Fibroblast of skin of abdomen (primary cell): ENCODE measurements at places on chromosomes 5 and 9.

GRCh38 chr9:14052359-14052758 is 261.6 kb downstream of the NFIB start:
- DNase-seq = no peak

DNA sequence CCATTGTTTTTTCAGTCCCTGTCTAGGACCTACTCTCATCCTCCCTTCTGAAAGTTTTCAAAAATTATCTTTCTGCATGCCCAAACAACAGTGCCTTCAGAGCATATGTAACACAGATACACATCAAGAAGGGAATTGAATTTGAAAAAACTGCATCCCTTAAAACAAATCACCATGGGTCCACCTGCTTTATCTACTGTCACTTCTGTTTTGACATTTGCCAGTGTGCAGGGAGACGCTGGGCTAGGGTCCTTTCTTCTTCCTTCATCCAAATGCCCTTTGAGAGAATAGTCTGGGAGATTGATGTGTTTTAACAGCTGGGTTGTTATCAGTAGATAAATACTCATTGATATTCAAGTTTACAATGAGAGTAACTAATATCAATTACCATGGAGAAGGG is 1630.1 kb downstream of the MAT2B start:
- DNase-seq = no peak

DNA sequence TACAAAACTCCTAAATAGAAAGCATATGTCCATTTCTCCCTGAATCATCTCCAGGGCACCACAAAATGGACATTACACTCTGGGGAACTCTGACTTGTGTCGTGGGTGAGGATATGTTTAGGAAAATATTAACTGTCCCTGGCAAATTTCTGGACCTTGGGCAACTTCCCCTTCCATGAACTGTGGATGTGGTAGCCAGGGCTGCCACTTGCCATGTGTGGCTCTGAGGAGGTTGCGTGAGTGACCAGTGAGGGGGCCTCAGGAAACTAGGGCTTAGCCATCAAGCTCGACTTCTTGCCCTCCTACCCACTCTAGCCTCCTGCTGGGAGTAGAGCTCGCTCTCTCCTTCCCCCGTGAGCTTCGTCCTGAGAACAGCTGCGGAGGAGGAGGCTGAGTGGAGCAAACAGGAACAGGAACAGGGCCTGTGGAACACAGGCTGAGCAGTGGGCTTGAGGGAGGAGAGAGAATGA is 13.8 kb upstream of the STC2 start:
- no peak for DNase-seq

DNA sequence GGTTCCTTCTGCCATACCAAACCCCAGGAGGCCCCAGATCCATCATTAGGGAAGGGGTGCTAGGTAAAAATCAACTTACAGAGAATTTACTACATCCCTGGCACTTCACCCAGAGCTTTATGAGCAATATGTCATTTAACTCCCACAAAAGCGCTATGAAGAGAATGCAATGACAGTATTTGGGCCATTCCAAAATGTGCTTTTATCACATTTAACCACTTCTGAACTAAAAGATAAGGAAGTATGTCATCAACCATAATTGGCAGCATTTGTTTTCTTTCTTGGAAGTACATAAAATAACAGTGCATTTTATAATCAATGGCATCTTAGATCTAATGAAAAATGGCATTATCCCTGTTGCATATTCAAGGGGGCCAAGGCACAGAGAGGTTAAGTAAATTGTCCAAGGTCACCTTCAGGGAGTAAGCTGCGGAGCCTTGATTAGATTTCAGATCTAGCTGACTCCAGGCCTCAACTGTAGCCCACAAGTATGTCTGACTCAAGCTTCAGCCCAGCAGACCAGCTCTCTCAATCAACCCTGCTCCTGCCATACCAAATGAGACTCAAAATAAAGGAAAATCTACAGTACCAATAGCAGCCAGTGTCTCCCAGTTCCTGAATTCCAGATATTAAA is 16.5 kb downstream of the SH3TC2 start:
- peak; percentile 31 for DNase-seq

DNA sequence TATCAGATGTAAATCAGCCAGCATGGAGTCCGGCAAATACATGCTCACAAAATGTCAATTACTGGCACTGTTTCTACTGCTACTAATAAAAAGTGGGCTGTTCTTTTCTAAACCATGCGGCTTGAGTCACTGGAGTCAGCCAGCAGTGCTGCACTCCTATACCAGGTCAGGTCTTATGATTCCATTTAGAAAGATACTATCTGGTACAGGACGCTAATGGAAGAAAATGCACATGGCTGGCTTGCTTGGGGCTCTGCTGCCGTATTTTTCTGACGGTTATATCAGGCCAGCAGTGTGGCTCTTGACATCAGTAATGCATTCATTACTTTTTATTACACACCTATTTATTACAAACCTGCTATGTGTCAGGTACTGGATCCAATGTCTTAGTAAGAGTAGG is 74.3 kb downstream of the NDFIP1 start:
- no peak for DNase-seq

DNA sequence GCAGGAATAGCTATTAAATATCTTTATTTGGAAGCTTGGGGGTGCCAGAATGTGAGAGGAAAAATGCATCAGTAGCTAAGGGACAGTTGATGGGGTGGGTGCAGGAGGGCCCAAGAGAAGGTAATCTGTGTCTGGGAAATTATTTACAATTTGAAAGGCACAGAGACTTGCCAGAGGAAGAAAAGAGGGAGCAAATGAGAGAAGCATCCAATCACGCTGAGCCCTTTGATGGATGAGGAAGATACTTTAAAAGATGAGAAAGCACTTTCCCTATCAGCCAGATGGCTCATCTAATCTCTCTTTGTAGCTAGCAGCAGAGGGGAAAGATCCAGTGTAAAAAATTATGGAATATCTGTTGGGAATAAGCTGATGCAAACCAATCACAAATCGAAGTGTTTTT is 57.0 kb upstream of the ABCA1 start:
- no peak for DNase-seq

DNA sequence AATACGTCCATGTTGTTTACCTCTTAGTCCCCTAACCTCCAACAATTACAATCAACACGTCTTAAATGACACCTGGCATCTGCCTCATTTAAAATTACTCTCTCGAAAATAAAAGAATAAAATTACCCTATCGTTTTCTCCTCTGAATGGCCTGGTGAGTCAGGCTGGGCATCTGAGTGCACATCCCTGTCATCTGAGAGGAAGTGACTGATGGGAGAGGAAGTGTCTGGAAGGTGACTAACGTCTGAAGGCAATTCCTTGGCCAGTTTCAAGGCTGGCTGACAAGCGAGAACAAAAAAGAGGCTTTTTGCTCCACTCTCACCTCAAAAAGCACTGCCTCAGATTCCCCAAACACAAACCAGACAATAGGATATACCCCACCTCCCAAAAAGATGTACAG is 57.7 kb downstream of the MAPKAP1 start:
- peak; percentile 87 for DNase-seq

GRCh38 chr5:123170816-123171215 is 81.8 kb downstream of the PRDM6 start:
- DNase-seq = no peak

GRCh38 chr5:1208743-1209488 is 7.5 kb downstream of the SLC6A19 start:
- no peak for DNase-seq

GRCh38 chr5:72818866-72819534 is 2.5 kb downstream of the TNPO1 start:
- DNase-seq = peak; percentile 56

DNA sequence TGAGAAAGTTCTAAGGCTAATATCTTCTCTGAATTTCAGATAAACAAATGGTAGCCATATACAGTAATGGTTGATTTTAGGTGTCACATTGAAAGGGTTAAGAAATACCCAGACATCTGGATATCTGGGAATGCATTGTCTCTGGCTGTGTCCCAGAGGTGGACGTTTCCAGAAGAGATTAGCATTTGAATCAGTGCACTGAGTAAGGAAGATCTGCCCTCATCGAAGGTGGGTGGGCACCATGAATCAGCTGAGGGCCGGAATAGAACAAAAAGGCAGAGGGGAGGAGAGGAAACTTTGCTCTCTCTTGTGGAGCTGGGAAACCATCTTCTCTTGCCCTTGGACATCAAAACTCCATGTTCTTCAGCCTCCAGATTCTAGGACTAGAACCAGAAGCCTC is 554.4 kb downstream of the IRX1 start:
- no peak for DNase-seq
